ENCODE measurements at places on chromosomes 6 and 20.

- no peak for DNase-seq
Measured at GRCh38 chr20:55271371-55271770, 733.9 kb downstream of the CBLN4 start.

- no peak for DNase-seq
Measured at GRCh38 chr6:154510144-154510905, at the start of gene CNKSR3. CNKSR3 (minus strand) TSS chr6:154510685; CDS start chr6:154510114, 571 bp downstream.

GRCh38 chr6:27213544-27214125 lies 33.9 kb upstream of the PRSS16 start:
- DNase-seq: no peak

GRCh38 chr6:149235130-149235561 lies 82.4 kb upstream of the TAB2 start:
- DNase-seq: no peak

DNA sequence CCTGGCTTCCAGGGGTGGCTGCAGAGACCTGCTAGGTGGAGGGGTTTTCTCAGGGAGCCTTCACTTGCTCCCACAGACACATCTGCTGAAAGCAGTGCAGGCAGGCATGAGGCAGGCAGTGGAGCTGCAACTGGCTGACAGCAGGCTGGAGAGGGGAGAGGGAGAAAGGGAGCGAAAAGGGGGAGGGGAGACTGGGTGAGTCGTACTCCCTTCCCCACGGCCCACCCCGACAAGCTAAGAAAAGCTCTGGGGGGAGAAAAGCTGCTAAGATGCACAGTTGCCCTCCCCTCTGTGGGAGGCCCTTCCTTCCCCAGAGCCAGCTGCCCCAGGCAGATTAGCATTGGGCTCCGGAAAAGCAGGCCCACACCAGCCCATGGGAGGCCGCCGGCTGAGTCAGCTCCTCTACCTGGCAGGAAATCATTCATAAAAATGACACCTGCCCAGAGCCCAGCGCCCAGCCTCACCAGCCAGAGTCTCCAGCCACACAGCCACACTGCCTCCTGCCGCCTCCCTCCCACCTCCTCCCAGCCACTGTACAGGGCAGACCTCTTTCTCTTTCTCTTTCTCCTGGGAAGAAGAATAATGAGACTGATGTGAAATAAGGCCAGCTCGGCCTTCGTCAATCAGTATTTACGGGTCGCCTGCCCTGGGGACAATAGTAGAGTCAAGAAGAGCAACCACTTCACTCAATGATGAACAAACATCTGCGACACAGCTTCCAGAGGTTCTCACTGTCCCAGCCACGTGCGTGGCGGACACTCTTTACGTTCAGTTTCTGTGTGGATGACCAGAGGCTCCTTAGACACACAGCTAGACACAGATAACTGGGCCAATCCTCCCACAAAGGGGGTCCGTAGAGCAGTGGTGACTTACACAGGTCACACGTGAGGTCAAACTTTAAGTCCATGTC lies 7.7 kb upstream of the C20orf203 start:
- DNase-seq: no peak

GRCh38 chr6:131803007-131803769 lies 4.6 kb upstream of the ENPP1 start:
- no peak for DNase-seq

GRCh38 chr20:62778601-62779416 lies 17.5 kb upstream of the MRGBP start:
- no peak for DNase-seq

DNA sequence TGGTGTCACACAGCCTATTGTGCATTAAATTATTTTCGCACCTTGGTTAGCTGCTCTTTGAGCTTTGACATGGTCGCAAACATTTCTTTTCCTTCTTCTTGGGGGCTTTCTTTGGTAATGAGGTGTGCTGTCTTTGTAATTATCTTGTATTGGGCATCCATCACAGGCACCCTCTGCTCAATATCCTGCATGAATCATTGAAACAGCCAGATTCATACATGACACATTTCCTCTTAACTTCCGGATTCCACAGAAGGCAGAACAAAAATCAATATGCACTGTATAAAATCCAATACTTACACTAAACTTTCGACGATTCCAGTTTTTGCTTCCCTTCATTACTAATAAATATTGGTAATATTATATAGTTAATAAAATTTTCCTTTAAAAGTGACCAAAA lies 175.6 kb downstream of the SYNE1 start:
- no peak for DNase-seq

- DNase-seq: no peak
Measured at GRCh38 chr6:75566137-75566767, 35.4 kb upstream of the SENP6 start.

GRCh38 chr6:81859884-81860283 lies 107.4 kb upstream of the TENT5A start:
- no peak for DNase-seq

- no peak for DNase-seq
Measured at GRCh38 chr20:59120919-59121318, 42.7 kb upstream of the ZNF831 start.

- no peak for DNase-seq
Measured at GRCh38 chr6:36210182-36210581, 13.6 kb downstream of the BRPF3 start.

DNA sequence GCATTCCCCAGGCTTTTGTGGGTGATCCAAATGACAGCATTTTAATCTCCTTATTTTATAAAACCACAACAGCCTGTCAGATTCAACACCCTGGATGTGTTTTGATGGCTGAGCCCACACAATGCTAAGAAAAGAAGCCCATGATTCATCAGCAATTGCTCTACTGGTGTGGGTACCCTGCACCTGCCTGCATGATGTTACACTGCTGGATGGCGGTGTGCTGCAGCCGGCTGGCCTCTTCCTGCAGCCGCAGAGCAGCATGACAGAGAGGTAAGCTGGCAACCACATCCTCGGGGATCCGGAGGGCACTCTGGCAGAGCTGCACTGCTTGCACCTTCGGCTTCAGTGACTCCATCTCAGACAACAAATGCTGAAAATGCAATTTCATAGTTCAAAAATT lies 327.5 kb downstream of the SYNE1 start:
- peak; percentile 73 for DNase-seq

DNA sequence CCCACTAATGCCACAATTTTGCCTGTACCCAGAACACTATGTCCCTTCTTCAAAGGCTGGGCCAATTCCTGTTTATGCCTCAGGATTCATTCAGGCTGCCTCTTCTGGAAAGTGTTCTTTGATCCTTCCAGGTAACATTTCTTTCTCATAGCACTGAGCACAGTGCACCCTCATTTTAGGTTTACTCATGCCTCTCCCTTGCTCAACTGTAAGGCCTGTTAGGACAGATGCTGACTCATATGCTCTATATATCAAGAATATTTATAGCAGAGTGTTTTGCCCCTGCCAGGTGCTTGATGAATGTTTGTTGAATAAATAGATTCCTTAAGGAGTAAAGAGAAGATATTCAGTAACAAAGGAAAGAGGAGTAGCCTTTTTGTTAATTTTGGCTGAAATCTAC lies 263.9 kb downstream of the PHF3 start:
- no peak for DNase-seq

- DNase-seq: no peak
Measured at GRCh38 chr6:93677264-93677965, 258.1 kb upstream of the EPHA7 start.

- DNase-seq: no peak
Measured at GRCh38 chr6:159168536-159169192, 536 bp upstream of the FNDC1 start.

DNA sequence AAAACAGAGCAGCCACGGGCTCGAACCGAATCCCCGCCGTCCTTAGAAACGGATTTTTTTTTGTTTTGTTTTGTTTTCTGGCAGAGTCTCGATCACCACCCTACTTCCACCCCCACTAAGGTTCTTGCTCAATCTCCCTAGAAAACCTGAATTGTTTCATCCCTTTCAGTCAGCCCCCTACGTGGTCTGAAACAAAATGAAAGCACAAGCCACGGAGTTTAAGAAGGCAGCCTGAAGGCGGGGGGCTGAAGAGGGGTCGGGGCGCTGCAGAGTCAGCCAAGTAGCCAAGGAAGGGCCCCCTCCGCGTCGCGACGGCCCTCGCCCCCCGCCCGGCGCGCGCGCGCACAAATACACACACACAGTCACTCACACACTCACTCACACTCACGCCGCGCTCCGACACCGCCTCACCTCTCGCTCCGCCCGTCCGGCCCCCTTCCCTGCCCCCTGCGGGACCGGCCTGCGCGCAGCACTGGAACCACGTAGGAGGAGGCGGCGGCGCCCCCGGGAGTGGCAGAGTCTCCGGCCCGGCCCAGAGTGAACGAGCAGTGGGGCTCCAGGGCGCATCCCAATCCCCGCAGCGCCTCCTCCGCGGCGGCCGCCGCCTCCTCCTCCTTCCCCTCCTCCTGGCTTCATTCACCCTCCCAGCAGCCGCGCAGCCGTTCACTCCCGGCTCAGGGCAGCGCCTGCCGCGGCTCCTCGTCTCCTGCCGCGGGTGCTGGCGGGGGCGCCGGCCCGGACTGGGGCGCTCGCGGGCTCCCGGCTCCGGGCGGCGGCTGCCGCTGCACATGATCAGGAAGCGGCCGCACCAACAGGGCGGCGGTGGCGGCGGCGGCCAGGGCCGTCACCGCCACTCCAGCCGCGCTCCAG lies 1.4 kb downstream of the ATXN1 start:
- peak; percentile 62 for DNase-seq

- DNase-seq: no peak
Measured at GRCh38 chr20:48586730-48587129, 241.1 kb downstream of the PREX1 start.

GRCh38 chr6:107490566-107491137 lies 735 bp downstream of the SOBP start:
- DNase-seq: no peak

- DNase-seq: no peak
Measured at GRCh38 chr20:36883977-36884535, 8.1 kb downstream of the TLDC2 start.

- no peak for DNase-seq
Measured at GRCh38 chr6:162814426-162814973, 86.7 kb downstream of the PACRG start.

- DNase-seq: no peak
Measured at GRCh38 chr6:87718662-87719433, 16.8 kb upstream of the AKIRIN2 start.

- no peak for DNase-seq
Measured at GRCh38 chr6:56311061-56311460, 63.7 kb upstream of the COL21A1 start.

DNA sequence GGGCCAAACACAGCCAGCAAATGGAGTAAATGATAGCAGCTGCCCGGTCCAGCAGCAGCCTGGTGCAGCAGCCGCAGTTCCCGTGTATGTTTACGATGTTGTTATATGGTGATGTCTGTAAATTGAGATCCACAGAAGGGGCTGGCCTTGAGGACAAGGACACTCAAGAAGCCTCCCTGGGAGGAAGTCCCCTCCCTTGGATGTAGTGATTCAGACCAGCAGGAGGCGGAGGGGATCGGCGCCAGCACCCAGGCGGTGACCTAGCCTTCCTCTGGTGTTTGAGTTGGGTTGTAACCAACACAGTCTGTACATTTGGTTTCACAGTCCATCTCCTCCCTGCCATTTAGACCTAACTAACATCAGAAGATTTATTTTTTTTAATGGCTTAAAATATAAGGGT lies 187.8 kb downstream of the SYNDIG1 start:
- no peak for DNase-seq

GRCh38 chr6:139115989-139116758 lies 18.7 kb upstream of the HECA start:
- no peak for DNase-seq

- no peak for DNase-seq
Measured at GRCh38 chr6:45512717-45513116, 135.0 kb upstream of the SUPT3H start.

- no peak for DNase-seq
Measured at GRCh38 chr6:168045706-168046620, 33.0 kb downstream of the FRMD1 start.

GRCh38 chr6:64357430-64357829 lies 721.8 kb downstream of the PHF3 start:
- no peak for DNase-seq

DNA sequence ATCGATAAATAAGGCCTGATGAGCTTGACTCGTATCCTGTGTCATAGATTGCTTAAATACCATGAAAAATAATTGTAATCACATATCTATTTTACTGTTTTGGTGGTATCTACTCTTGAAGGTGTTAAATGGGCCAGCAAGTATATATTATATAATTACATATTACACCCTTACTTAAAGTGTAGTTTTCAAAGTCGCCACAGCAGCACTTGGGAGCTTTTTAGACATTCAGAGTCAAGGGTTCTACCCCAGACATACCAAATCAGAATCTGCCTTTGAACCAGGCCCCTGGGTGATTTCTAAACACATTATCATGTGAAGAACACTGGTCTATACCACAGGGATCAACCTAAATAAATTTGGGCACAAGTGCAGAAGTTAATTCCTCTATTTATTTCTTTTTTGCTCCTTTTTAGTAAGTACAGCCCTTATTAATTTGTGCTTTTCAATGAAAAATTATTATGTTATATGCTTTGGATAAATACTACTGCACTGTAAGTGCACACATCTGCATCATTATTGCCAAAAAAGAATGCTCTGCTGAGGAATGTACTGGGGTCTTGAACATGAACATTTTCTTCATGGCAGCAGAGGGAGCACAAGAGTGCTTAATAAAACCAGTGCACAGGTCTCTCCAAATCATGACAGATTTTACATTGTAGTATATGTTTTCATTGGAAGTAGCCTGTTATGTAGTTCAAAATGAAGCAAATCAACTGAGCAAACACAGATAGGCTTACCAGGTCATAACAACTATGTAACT lies 3.1 kb upstream of the ATXN1 start:
- no peak for DNase-seq

DNA sequence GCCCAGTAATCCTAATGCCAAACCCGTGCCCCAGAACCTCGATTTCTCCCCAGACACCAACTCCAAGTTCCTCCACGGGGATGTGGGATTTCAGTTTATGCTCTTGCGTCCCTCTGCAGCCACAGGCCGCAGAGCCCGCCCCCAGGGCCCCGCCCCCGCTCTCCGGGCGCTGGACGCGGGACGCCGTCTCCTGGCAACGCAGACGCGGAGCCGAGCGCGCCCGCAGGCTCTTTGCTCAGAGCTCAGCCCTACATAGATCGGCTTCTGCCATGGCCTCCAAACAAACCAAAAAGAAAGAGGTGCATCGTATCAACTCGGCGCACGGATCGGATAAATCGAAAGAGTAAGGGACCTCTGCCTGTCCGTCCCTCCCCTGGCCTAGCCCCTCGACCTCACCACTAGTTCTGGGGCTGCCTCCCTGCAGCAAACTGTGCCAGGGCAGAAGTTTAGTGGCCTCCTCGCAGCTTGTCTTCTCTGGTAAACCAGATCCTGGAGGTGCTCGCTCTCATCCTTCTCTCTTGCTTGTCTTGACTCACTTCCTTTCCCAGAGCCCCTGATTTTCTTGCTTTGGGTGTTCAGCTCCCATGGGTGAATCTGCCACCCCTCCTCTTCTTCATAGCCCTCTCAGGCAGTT lies at the start of gene ADGB:
TSS of gene ADGB (plus strand) at position 201 of the 634 bp plus-strand sequence. CDS start at position 270, 69 bp downstream.
- DNase-seq: no peak

GRCh38 chr20:10093087-10093591 lies 58.4 kb downstream of the ANKEF1 start:
- no peak for DNase-seq

GRCh38 chr6:49964064-49964463 lies at the start of gene DEFB114:
DEFB114 (minus strand) TSS chr6:49964164; CDS start chr6:49964105, 59 bp downstream.
- DNase-seq: no peak

GRCh38 chr20:39563349-39563748 lies 601.2 kb downstream of the DHX35 start:
- no peak for DNase-seq
